ENCODE measurements at places on chromosomes 5 and 9.

GRCh38 chr9:135929656-135930445 lies 22.5 kb upstream of the CAMSAP1 start:
- DNase-seq, result no peak

GRCh38 chr5:154316223-154316935 lies 125.8 kb downstream of the GALNT10 start:
- no peak for DNase-seq

DNA sequence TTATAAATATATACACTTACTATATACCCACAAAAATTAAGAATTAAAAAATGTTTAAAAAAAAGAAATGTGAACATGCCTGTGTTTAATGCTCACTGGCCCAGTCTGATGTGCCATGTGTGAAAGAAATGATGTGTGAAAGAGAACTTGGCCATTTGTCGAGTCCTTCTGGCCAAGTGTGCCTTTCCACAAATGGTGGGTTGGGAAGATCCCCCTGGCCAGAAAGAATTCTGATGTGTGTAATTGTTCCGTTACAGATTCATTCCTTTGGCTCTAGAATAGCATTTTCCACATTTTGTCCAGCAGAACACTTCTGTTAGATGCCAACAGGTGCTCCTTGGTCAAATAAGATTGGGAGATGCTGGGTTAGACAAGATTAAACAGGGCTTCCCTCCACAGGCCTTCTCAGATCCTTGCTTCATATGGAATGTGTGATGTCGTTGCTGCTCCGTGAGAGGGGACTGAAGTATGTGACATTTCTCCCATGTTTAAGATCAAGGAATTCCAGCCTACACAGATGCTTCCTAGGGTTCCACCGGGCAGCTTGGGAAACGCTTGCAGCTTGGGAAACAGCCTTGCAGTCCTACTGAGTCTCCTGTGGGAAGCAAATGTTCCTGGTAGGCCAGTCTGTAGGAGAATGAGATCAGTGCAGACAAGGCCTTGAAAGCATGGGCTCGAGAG lies 32.1 kb downstream of the GDNF start:
- no peak for DNase-seq

DNA sequence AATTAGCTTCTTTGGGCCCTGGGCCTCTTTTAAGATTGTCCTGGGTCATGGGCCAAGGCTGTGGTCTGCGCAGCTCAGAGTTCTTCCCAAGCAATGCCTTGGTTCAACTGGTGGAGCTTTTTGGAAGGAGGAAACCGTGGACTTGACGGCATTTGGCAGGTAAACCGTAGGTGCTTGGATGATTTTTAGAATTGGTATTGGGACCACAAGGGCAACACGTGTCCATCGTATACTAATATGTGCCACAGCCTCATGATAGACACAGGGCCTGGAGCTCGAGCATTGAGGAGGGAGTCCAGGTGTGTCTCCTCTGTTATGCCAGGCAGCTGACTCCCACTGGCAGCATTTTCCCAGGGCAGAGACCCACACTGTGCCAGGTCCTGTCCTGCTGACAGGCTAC lies 120.9 kb upstream of the PITX1 start:
- no peak for DNase-seq
